ENCODE measurements at places on chromosomes 16 and 17.

- DNase-seq: no peak
Observed at GRCh38 chr17:72139212-72139611, 18.4 kb downstream of the SOX9 start.

DNA sequence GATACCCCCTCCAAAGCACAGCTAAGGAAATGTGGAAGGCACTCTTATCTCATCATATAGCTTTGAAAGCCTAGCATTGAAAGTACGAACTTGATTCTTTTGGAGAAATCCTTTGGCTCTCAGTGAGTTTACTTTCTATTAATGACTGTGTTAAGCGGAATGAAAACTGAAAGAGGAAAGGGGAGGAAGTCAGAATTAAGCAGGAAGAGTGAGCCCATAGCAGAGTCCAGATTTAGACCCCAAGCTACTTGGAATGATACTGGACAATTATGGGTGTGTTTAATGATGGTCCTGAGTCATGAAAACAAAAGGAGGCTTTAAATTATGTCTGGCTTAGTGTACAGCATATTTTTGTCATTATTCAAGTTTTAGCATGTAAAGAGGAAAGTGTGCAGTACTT lies 42.2 kb downstream of the TENT4B start:
- DNase-seq: no peak

DNA sequence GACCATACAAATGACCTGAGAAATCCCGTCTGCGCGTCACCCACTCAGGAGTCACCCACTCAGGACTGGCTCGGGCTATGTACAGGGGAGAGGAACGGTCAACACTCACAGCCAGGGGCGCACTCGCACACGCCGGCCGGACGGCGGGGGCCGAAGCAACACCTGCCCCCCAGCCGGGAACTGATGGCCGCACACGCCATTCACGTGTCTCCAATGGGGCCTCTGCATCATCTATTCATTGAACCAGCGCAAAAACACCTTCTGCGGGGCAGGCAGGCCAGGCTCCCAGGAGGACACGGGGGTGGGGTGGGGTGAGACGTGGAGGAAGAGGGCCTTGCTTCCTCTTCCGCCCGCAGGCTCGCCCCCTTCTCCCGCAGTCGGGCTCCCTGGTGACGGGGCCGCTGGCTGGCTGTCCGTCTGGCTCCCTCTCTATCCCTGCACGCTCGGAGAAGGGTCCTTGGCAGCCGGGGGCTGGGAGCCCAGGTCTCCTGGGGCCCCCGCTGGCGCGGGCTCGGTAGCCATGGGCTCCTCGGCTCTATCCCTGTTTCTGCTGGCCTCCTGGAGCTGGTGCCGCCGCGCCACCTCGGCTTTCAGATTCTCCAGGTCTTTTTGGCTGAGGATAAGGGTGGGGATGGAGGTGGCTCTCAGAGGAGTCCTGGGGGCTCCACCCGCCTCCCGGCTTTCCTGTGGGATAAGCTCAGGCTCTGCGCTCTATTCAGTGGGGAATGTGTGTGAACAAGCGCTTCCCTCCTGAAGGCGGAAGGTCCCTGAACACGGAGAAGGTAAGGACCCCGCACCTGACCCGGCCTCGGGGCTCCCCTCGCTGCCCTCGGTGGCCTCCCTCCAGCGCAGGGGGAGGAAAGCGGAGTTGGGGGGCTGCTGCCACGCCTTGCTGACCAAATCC lies 21.1 kb downstream of the CLUH start:
- DNase-seq: no peak

DNA sequence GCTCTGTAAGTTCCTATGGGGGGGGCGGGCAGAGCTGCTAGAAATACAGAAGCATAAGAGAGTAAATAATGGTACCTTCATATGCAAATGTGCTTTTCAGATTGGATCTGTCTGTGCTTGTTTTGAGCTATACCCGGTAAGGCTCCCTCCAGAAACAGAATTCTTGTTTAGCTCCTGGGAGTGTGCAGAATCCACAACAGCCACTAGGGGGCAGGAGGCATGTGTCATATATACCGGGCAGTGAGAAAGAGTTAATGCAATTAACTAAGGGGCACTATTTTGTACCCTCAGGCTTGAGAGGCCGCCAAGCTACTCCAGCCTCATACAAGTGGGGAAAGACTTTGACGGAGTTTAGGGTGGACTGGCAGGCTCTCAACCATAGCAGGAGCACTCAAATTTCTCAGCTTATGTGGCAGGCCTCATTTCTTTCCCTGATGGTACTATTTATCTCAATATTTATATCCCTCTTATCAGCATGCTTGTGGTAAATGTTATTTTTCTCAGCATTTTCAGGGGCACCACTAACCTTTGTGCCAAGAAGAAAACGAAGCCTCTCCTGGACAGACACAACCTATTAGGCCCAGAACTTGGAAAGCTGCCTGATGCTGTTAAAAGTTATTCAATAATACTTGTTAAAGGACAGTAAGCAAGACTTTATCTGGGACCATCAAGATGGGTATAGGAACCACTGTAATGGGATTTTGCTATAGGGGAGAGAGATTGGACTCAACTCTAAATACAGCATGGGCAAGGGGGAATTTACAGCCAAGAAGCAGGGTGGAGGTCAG lies 10.7 kb upstream of the CENPV start:
- DNase-seq: peak; percentile 63

- DNase-seq: no peak
Observed at GRCh38 chr16:79810449-79811189, 210.1 kb upstream of the MAF start.

DNA sequence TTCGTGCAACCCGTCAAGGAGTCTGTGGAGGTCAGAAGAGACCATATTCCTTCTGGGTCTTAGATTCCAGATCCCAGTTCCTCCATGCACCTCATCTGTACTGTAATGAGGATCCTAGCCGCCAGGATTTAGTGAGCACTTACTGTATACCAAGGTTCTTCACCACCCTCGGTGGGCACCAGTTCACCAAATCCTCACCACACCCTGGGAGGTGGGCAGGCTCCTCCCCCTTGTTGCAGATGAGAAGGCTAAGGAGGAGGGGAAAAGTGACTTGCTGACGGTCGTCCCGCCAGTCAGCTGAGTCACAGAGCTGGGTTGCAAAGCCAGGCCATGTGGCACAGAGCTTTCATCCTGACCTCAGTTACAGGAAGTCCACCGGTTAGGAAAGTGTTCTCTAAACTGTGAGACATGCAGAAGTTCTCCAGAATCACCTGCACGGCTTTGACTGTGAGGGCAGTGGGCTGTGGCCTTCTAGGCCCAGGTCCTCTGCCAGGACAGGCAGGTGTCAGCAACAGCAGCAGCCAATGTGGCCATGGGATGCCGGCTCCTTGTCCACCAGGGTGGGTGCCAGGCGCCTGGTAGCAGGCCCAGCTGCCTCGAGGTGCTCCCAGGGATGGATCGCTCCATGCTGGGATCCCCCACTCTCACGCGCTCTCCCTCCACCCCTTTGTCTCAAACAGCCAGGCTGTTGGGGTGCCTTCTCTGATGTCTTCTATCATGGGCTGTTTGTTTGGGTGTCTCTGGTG lies 240.3 kb upstream of the GSE1 start:
- no peak for DNase-seq

GRCh38 chr17:48578616-48579470 lies 693 bp upstream of the HOXB4 start:
- DNase-seq: no peak

DNA sequence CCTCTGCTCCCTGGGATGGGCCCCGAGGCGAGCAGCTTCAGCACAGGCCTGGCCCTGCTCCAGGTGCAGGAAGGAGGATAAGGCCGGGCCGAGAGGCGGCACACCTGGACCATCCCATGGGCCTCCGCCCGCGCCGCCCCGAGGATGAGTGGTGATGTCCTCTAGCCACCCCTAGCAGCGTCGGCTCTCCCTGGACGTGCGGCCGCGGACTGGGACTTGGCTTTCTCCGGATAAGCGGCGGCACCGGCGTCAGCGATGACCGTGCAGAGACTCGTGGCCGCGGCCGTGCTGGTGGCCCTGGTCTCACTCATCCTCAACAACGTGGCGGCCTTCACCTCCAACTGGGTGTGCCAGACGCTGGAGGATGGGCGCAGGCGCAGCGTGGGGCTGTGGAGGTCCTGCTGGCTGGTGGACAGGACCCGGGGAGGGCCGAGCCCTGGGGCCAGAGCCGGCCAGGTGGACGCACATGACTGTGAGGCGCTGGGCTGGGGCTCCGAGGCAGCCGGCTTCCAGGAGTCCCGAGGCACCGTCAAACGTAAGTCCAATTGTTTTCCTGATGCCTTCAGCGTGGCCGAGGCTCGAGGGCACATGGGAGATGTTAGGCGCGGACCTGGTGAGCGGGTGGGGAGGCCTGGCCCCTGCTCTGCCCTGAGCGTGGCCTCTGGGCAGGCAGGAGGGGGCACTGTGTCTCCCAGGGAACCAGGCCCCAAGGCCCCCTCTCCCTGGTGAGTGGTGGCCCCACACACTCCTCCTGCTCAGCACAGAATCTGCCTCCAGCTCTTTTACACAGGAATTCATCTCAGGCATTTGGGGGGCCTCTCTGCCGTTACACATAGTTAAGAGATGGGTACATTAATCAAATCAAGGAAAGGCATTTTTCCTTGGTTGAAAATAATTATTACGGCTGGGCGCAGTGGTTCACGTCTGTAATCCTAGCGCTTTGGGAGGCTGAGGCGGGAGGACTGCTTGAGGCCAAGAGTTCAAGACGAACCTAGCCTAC lies 855 bp downstream of the TMEM204 start:
- DNase-seq: no peak

DNA sequence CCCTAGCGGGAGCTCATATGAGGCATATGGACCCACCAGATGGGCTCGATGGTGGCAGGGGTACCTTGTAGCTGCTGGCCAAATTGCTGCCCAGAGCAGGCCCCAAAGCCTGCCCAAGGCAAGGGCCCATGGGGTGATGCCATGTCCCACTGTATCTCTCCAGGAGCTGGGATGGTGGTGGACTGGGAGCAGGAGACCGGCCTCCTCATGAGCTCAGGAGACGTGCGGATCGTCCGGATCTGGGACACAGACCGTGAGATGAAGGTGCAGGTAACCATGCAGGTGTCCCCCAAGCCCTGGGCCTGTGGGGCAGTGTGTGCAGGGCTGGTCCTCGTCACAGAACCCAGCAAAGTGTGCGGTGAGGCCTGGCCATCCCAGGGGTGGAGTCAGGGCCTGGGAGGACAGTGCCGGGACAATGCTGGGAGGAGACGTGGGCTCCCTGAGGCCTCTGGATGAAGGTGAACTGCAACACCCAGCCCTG lies 34.1 kb upstream of the CHMP6 start:
- no peak for DNase-seq

DNA sequence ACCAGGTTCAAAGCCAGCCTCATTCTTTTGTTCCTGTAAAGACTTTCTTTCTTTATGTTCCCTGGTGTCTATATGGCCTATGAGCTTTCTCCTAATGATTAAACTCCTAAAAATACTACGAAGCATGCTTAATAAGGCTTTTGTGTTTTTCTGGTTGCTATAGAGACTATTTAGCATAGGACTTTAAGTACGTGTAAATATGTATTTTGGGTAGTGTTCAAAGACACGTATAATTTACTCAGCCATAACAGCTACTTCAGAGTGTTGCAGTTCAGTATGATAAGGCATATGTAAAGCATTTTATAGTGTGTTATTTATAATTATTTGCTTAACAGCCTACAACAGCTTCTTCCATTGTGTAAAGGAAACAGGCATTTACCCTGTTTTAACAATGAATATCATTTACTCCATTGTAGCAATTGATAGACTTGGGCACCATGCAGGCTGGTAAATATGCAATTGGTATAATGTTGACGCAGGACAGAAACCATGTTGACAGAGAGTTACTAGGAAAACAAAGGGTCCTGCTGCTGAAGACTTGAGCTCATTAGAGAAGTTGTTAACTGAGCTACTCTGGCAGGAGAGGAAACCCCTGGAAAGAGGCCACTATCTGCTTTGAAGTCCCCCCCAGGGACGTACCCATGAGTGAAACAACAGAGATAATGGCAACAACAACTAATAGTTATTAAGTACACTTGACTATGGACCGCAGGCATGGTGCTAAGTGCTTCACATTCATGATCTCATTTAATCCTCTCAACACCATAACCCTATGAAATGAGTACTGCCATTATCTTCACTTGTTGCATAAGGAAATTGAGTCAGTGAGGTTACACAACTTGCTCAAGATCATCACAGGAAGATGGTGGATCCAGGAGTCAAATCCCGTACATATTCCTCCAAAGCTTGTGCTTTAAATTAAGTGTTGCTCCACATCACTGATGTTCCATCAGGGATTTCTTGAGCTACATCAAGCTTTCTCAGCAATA lies 342.2 kb upstream of the DYNLRB2 start:
- no peak for DNase-seq

DNA sequence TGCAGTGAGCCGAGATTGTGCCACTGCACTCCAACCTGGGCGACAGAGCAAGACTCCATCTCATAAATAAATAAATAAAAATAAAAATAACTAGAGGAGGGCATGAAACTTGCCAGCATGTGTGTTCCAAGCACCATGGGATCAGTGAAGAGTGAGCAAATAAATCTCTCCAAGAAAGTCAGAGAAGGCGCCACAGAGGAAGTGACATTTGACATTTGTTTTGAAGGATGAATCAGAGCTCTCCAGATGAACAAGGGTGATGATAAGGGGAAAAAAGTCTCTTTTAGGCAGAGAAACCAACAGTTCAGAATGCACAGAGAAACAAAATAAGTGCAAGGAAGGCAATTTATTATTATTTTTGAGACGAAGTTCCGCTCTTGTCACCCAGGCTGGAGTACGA lies 50.3 kb downstream of the IST1 start:
- DNase-seq: no peak
